ENCODE measurements at places on chromosomes 11 and 22. TPM values are rescaled to one million over a fixed set of nuclear protein-coding genes. Genes with fewer than 3 reads are reported as not detected.
A peak's percentile ranks its signal among the peaks of the same experiment; 100 is the strongest.

DNA sequence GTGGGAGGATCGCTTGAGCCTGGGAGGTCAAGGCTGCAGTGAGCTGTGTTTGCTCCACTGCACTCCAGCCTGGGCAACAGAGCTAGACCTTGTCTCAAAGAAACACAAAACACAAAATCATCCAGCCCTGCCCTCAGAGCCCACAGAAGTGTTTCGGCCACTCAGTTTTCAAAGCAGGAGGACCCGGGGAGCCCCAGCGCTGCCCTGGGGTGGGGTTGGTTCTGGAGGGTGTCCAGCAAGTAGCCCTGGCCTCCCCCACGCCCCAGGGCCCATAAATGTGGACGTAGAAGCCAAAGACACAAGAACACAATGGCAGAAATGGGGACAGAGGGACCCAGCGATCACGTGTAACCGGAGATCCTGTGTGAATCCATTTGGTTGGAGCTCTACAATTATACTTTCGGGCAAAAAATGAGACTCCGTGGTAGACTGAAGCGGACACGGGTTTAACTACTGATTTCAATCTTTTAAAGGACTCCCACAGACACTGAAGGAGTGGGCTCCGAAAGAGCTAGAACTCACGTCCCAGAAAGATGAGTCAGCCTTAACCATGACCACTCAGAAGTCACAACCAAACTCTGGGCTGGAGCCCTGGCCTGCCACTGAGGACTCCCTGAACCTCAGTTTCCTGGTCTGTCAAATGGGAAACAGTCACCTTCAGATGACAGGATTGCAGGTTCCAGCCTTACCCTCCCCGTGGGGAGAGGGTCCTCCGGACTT, 9.0 kb upstream of the CYTH4 start:
- DNase-seq, result no peak

GRCh38 chr11:70711095-70711910, 313.0 kb downstream of the CTTN start:
- DNase-seq, result no peak

GRCh38 chr22:50248196-50249081, 2.6 kb downstream of the HDAC10 start:
- DNase-seq, result no peak

- DNase-seq, result no peak
These were observed 8.2 kb downstream of the DDX17 start for GRCh38 chr22:38497869-38498268.

DNA sequence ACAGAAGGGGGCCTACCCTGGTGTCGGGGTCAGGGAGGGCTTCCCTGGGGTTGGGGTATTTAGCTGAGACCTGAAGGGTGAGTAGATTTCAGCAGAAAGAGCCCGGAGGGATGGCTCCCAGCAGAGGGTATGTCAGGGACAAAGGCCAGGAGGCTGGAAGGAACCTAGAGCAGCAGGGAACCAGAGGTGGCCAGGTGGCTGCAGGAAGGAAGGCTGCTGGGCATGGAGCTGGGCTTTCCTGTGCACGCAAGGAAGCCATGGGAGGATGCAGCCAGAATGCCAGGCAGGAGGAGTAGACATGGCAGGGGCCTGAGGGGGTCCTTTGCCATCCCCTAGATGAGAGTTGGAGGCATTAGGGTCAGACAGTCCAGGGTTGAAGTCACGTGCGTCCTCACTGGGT, 27.4 kb upstream of the RELT start:
- no peak for DNase-seq

- DNase-seq, result no peak
These were observed 1.1 kb downstream of the APLP2 start for GRCh38 chr11:130070846-130071200.

DNA sequence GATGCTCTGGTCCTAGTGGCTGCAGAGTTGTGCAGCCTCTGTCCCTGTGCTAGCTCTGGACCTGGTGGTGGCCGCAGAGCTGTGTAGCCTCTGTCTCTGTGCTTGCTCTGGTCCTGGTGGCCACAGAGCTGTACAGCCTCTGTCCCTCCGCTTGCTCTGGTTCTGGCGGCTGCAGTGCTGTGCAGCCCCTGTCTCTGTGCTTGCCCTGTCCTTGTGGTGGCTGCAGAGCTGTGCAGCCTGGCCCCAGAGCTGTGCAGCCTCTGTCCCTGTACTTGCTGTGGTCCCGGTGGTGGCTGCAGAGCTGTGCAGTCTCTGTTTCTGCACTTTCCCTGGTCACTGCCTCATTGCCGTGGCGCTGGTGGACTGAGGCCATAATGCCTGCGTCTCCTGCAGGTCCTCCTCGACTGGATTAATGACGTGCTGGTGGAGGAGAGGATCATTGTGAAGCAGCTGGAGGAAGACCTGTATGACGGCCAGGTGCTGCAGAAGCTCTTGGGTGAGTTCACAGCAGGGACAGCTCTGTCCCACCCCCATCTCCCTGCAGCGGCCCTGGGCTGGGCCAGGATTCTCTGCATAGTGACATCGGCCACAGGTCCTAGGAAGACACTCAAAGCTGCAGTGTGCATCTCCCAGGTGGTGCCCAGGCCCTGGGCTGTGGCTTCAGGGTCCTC, 61.9 kb upstream of the PARVG start:
- DNase-seq, result no peak

- peak; percentile 87 for DNase-seq
These were observed 1.0 kb upstream of the SLC25A1 start for GRCh38 chr22:19179497-19180048.

DNA sequence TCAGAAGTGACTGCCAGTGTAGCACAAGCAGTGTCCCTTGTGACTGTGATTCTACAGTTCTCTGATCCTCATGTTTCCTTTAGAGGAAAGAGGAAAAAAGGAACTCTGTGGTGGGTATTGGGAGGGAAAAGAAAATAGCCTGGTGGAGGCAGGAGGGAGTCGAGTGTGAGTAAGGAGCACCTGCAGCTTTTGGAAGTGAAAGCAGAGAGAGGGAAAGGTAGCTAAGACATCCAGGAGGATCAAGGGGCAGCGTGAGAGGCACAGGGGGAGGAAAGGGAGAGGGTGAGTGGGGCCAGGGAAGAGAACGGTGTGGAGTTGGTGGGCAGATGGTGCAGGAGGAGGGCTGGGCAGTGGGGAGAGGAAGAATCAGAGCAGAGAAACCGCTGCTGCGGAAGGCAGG, 12.4 kb downstream of the TMA7B start:
- DNase-seq, result no peak

- DNase-seq, result peak; percentile 78
These were observed 101.2 kb upstream of the HSD17B12 start for GRCh38 chr11:43579171-43579918.

DNA sequence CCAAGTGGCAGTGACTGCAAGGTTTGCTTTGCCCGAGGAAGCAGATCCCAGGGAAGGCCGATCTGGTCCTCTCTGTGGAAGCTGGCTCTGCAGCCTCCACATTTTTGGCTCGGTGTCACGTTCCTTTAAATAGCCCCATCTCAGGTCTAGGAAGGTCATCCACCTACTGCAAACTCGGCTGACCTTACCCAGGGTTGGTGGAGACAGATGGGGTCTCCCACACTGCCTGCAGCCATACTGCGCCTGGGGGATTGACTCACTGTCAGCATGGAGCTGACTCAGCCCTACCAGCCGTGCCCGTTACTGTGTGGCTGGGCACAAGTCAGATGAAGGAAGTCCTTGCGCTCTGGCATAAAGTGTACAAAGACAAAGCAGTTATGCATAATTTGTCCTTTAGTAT, 16.9 kb downstream of the CDPF1 start:
- no peak for DNase-seq

GRCh38 chr11:102527041-102527440, 3.5 kb downstream of the MMP7 start:
- DNase-seq, result no peak

DNA sequence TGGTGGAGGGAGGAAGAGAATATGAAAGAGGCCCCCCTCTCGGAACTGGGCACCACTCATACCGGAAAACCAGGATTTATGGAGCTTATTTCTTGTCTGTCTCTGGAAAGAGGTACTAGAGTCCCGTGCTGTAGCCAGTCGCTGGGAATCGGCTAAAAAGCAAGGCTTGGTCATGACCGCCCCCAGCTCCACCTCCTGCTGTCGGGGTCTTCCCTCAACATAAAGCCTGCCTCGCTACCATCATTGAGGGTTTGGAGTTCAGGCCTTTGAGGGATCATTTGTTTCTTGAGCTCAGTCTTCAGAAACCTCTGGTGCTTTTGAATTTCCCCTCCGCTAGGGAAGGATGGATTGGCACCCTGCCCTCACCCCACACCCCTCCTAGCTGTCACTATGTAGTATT, 97.1 kb downstream of the TSPAN18 start:
- DNase-seq, result no peak

GRCh38 chr22:37854946-37855345, 5.7 kb downstream of the EIF3L start:
- DNase-seq, result no peak

- DNase-seq, result peak; percentile 53
These were observed 13.8 kb downstream of the GGT5 start for GRCh38 chr22:24230911-24231656.

- DNase-seq, result peak; percentile 18
These were observed 29.6 kb downstream of the CAT start for GRCh38 chr11:34468209-34468841.

DNA sequence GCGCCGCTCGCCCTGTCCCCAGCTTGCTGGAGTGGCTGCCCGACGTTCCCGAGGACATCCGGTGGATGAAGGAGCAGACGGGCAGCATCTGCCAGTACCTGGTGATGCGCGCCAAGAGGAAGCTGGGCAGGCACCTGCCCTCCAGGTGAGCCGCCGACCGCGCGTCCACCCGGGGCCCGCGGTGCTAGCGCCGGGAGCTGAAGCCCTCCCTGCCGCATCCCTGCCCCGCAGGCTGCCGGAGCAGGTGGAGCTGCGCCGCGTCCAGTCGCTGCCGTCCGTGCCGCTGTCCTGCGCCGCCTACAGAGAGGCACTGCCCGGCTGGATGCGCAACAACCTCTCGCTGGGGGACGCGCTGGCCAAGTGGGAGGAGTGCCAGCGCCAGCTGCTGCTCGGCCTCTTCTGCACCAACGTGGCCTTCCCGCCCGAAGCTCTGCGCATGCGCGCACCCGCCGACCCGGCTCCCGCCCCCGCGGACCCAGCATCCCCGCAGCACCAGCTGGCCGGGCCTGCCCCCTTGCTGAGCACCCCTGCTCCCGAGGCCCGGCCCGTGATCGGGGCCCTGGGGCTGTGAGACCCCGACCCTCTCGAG, 3.3 kb upstream of the CRACR2B start:
- no peak for DNase-seq

DNA sequence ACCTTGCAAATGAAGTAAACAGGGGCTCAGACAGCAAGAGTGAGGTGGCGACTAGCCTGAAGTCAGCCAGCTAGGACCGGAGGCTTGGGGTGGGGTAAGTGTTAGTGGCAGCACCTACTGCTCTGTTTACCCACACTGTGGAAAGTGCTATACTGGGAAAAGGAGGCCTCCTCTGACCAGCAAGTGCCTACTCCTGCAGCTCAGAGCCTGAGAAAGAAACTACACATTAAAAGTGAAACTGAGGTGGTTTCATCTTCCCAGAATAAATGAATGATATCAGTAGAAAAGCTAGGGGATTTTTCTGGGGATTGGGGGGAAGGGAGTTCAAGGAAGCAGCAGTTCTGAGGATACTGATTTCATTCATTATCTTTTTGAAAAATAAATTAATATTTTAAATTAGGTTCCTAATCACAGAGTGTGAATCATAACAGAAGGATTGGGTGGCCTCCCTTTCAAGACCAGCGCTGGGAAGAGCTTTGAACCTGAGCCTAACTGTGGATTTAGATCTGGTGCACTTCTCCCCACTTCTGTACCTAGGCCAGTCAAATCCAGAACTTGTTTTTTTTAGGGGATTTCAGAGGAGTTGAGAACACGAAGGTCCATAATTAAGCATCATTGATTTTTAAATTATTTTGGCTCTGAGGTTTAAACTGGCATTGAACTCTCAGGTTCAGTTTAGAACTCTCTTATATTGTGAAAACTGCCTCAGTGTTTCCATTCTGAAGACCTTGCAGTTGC, 48.1 kb upstream of the GRAMD1B start:
- DNase-seq, result no peak

- DNase-seq, result peak; percentile 59
These were observed 35.8 kb downstream of the C11orf58 start for GRCh38 chr11:16773981-16774935.

DNA sequence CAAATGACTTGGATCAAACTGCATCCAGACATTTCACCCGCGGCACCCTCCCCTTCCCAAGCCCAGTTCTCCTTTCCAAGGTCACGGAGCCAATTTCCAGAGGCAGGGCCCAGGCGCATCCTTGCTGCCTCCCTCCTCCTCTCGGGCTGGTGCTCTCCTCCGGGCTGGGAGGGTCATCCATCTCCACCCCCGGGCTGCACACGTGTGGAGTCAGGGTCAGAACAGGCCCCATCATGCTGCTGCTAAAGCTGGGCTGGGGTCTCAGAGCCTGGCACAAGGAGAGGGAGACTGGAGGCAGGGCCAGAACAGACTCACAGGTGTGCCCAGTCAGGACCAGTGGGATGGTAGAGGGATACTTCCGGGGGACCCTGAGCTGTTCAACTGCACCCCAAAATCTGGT, 14.0 kb downstream of the RSPH14 start:
- DNase-seq, result no peak

GRCh38 chr11:119511614-119512306, 88.8 kb upstream of the THY1 start:
- DNase-seq, result no peak

Gene LDHAL6A
- polyA plus RNA-seq, result not detected

Gene YPEL4
- 2.3 TPM for polyA plus RNA-seq

Gene MYBPC3
- polyA plus RNA-seq, result not detected

Gene IFITM10
- 0.31 TPM for polyA plus RNA-seq

Gene CHRM1
- not detected for polyA plus RNA-seq

Gene DGCR6
- polyA plus RNA-seq, result 1.2 TPM

Gene YPEL1
- 2.4 TPM for polyA plus RNA-seq

Gene MMP1
- 5.9 TPM for polyA plus RNA-seq

Gene LIF
- 24.6 TPM for polyA plus RNA-seq

Data from SK-N-SH (cell line).